ENCODE measurements at places on chromosomes 16 and 17. TPM values are rescaled to one million over a fixed set of nuclear protein-coding genes. Genes with fewer than 3 reads are reported as not detected.

DNA sequence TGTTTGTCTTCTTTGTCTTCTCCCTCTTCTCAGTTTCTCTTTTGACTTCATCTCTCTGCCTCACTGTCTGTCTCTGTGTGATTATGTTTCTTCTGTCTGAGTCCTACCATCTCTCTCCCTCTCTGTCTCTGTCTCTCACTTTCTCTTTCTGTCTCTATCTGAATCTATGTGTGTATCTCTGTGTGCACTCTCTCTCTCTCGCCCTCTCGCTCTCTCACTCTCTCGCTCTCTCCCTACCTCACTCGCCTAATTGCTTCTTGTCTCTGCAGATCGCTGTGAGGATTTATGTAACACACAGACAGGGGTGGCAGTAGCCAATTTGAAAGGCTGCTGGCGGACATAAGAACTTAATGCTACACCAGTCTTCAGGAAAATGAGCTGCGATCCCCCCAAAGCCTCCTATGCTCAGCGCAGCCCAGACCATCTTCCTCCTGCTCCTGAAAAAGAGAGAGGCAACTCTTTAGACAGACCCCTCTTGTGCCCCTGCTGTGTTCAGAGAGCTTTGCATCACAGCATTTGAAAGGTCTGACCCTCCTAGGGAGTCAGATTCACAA, 140.9 kb downstream of the CCT6B start:
- no peak for DNase-seq

GRCh38 chr16:12489357-12489990, 314.2 kb downstream of the CPPED1 start:
- DNase-seq: no peak

DNA sequence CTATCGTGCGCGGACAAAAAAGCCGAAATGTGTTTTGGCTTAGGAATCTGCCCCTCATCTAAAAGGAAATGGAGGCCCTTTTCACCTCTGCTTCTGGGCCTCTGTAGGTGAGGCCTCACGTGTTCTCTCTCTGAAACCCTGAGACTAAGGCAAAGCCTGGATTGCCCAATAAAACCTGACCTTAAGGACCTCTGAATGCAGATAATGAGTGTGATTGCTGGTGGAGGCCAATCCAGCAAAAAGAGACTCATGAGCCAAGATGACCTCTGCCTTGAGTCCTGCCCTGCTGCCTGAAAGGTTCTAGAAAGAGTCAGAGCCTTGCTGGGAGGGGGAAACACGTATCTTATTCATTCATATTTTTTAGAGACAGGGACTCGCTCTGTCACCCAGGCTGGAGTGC, 44.5 kb upstream of the ABR start:
- no peak for DNase-seq

- peak; percentile 41 for DNase-seq
These were observed 1.1 kb upstream of the HAPSTR1 start for GRCh38 chr16:9090101-9090959.

DNA sequence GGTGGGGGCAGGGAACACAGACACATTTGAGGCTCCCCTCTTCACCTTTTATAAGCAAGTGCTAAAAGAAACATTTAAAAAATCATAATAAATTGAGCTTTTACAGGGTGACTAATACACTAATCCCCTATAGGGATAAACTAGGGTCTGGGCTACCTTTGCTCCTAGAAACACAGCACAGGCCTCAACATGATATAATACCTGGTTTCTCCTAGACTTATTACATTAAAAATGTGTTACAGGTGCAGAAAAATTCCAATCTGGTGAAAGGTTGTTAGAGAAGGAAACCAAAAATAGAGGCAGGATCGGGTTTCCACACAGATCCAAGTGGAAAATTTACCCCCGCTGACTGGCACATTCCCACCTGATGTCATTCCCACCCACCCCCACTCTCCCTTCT, 124.7 kb upstream of the NOG start:
- DNase-seq: no peak

- no peak for DNase-seq
These were observed 457.7 kb upstream of the MAF start for GRCh38 chr16:80058214-80058613.

GRCh38 chr16:67647111-67647651, 2.2 kb downstream of the CARMIL2 start:
- DNase-seq: no peak

GRCh38 chr17:60390925-60391470, 935 bp downstream of the USP32 start:
- no peak for DNase-seq

DNA sequence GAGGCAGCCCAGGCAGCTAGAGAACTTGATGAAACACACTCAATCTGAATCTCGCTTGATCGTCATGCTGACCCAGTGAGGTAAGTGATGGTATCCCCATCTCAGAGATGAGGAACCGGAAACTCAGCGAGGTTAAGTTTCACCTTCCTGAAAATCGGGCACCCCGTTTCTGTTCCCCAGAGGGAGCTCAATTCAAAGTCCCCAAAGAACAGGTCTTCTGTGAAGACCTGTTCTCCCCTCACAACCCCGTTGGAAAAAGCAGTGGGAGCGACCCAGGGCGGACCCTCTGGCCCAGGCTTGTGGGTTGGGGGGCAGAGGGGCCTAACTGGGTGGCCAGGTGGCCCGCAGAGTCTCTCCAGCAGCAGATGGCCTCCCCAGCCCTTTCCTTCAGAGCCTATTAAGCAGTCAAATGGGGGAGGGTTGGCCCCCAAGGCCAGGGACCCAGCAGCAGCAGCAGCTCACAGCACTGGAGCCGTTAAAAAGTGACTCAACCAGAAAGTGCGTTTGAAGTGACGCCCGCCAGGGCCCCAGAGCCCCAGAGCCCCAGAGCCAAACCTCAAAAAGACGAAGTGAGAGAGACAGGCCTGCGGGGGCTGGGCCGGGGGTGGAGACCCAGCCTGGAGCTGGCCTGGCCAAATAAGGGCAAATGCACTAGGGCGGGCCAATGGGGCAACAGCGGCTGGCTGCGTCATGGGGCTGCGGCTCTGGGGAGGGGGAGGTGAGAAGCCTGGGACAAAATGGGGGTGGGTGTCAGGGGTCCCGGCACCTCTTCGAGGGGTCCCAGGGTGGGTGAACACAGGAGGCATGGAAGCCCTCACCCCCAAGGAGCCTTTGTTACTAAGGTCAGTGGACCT, 9.2 kb upstream of the TSPOAP1 start:
- peak; percentile 91 for DNase-seq

- DNase-seq: peak; percentile 20
These were observed 94.6 kb downstream of the RGS9 start for GRCh38 chr17:65231662-65232335.

GRCh38 chr17:77973953-77974352, 15.4 kb downstream of the TNRC6C start:
- no peak for DNase-seq

- DNase-seq: no peak
These were observed 223.0 kb downstream of the TANC2 start for GRCh38 chr17:63189082-63189481.

GRCh38 chr17:63820963-63821561, 6.2 kb upstream of the PSMC5 start:
- no peak for DNase-seq

- no peak for DNase-seq
These were observed 382.8 kb downstream of the SEC14L1 start for GRCh38 chr17:77523540-77523939.

GRCh38 chr17:6269478-6269877, 165.4 kb downstream of the AIPL1 start:
- no peak for DNase-seq

DNA sequence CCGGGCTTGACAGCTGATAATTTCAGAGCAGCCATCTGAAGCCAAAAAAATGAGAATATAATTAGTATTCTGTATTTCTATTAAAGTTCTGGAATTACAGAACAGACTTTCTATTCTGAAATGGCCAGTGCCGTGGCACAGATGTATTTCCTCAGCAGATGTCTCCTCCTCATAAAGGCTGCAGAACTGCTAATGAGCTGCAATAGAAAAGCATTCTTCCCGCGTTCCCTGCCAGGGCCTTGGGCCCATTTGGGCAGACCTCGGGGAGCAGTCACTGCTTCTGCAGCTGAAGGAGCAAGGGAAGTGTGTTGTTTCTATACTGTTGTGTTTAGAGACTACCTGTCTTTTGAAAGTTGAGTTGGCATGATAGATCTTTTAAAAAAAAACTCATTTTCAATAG, 152.6 kb upstream of the CACNG5 start:
- no peak for DNase-seq

DNA sequence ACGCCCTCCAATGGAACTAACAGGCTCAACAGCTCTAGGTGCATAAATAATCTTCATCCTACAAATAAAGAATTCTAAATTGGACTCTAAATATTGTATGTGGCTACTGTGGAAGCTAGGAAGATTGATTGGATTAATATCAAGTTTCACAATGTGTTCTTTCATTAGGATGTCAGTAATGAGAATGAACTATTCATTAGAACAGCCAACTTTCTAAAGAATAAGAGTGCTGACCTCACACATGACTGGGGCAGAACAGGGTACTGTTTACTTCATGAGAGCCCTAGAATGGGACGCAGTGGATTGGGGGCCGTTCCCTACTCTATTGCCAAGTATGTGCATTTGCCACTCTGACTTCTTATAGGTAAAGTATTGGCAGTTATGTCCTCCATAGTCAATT, 528.2 kb upstream of the RBFOX1 start:
- DNase-seq: no peak

DNA sequence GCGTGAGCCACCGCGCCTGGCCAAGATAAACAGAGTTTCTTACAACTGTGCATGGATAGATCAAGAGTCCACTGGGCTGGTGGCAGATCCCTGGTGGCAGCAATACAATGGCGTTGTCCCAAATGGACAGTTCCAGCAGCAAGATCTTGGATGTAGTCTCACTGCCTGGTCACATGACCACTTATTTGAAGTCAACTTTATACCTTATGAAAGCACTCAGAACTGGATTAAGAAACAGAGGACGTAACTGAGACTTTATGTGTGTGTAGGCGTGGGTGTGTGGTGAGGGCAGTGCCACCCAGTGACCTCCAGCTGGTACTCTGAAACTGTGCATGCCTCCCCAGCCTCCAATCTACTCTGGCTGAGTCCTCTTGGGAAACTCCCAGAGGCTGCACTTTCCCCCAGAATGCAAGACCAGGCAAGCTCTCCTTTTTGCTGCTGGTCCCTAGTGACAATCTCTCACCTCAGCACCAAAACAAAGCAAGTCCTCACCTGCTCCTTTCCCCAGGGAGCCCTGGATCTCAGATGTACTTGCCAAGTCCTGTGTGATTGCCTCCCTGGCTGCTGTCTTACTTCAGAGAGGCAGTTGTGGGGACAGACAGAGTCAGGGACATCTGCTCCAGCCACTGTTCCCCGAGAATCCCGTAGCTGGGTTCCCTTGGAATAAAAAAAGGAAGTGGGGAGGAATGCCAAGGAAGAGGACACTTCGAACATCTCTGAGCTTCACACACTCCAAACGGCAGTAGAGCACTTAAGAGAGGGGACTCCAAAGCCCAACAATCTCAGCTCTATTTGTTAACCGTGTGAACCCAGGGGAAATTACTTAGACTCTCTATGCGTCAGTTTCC, 11.7 kb upstream of the ST6GALNAC2 start:
- DNase-seq: no peak

DNA sequence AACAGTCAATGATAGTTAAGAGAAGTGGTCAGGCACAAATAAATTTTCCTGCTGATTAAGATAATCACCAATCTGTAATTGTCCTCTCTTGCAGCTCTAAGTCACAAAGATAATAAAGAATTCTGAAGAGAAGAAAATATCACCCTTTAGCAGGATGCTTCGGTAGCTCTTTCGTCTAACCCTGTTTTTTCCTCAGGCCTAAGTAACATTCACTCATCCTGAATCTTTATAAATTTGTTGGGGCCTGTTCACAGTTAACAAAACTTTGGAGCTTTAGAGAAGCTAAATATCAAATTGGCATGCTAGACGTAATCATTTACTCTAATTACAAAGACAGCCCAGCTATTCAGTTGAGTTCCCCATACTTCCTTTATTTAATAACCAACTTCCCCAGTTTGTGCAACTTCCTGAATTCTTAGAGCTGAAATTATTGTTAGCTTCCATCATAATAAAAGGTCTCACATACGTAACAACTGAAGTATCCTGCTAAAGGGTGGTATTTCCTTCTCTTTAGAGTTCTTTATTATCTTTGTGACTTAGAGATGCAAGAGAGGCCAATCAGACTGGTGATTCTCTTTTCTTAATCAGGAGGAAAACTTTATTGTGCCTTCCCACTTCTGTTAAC, 118.6 kb downstream of the TANGO6 start:
- no peak for DNase-seq

- DNase-seq: no peak
These were observed 32.6 kb downstream of the SHISA6 start for GRCh38 chr17:11273596-11273995.

- no peak for DNase-seq
These were observed 6.9 kb downstream of the USP6 start for GRCh38 chr17:5122586-5123342.

DNA sequence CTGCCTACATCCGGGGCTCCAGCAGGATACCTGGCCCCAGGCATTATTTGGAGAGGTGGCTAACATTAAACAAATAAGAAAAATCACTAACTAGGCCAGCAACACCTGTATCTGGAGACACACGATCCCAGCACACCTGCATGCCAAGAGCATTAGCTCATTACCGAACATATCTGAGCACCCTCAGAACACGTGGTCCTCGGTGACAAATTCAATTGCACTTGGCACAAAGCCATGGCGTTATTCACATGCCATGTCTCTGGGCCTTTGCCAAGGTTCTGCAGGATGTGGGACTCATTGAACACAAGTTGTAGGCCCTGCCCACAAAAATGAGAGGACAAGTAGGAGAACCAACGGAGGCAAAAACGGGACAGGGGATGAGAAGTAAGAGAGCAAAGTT, 552.3 kb downstream of the TOX3 start:
- no peak for DNase-seq

- DNase-seq: no peak
These were observed 16.3 kb downstream of the ATAD5 start for GRCh38 chr17:30848021-30848420.

DNA sequence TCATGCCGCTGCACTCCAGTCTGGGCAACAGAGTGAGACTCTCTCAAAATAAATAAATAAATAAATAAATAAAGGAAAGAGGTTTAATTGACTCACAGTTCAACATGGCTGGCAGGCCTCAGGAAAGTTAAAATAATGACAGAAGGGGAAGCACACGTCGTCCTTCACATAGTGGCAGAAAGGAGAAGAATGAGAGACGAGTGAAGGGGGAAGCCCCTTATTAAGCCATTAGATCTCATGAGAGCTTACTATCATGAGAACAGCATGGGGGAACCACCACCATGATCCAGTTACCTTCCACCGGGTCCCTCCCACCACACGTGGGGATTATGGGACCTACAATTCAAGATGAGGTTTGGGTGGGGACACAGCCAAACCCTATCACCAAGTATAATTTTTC, 54.5 kb downstream of the PAFAH1B1 start:
- DNase-seq: no peak

The FOXL1 gene
- total RNA-seq: not detected

The SYNGR3 gene
- total RNA-seq: 4.3 TPM

The AHSP gene
- not detected for total RNA-seq

The CD300H gene
- total RNA-seq: not detected

The CNGB1 gene
- not detected for total RNA-seq

The HOXB6 gene
- total RNA-seq: not detected

The AOC2 gene
- 2.7 TPM for total RNA-seq

The SNTB2 gene
- total RNA-seq: 13.1 TPM

The ZNF688 gene
- 8.1 TPM for total RNA-seq

The ERAL1 gene
- 80.8 TPM for total RNA-seq

The PDIA2 gene
- not detected for total RNA-seq

The TEKT3 gene
- total RNA-seq: not detected

The ACSM2A gene
- not detected for total RNA-seq

The KRT40 gene
- total RNA-seq: not detected

The PRSS33 gene
- 0.13 TPM for total RNA-seq

The HOXB5 gene
- not detected for total RNA-seq
